ENCODE measurements at places on chromosomes 12 and 14. TPM values are rescaled to one million over a fixed set of nuclear protein-coding genes. Genes with fewer than 3 reads are reported as not detected.

PEX5 gene
- 42.3 TPM for total RNA-seq

- no peak for DNase-seq
Observed at GRCh38 chr14:23537351-23538049, 14.1 kb downstream of the ZFHX2 start.

DNA sequence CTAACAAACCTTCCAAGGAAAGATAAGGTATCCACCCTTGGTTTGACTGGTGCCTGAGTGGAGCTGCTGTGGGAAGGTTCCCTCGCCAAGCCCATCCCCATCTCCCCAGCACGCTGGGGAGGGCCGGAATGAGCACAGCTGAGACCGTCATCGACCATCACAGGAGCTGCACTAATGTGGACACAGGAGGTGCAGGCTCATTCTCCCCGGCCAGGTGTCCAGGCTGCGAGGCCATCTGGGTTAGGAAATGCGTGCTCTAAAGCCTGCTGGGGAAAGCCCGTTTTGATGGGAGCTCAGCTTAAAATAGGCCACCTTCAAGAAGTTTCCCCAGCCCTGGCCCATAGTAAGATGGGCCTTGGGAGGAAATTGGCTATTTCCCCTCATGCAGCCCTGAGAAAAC, 35.2 kb upstream of the FOXN3 start:
- no peak for DNase-seq

DNA sequence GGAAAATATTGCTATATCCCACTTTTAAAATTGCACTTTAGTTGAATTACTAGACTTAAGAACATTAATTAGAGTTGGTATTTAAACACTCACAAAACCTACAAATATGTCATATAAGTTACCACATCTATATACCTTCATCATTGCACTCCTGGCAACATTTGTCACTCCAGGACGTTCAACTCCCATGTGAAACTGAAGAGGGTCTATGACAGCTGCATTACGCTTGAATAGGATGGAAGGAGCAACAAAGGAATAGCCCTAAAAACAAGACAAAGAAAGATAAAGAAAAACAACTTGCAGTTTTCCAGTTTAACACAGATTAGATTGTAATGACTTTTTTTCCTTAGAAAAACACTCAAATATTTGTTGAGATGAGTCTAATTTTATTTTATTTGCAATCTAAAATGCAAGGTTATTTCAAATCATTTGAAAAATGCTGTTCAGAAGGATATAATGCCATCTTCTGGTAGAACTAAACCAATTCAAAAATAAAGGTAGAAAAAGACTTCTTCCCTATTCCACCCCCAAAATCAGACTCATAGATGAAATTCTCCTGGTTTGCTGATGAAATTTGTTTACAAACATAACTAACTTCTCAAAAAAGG, 84.3 kb upstream of the TTC7B start:
- DNase-seq: no peak

GRCh38 chr14:26088275-26088674, 509.6 kb downstream of the NOVA1 start:
- DNase-seq: no peak
